ENCODE measurements at places on chromosomes 1 and 21.

DNA sequence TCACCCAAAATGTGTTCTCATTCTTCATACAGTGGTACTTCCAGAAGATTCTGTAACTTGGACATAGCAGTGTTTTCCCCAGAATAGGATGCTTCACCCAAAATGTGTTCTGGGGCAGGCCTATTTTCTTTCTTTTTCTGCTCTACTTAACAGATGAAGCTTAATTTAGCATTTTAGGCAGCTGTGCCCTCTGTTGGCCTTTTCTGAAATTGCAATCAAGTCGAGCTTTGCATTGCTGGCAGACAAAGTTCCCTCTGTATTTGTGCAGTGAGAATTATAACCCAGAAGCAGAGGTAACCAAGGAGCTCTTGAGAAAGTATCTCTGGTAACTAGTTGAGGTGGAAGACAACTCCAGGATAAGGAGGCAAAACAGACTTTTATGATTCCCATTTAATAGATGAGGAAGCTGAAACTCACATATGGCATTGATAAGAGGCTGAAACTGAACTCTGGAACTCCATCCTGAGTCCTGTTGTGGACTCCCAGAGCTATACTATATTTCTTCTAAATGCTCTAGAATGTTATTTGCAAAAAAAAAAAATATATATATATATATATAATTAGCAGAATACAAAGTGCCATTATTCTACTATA lies 50.3 kb upstream of the L1TD1 start:
- DNase-seq: peak; percentile 35

GRCh38 chr1:231734417-231734816 lies 107.8 kb downstream of the DISC1 start:
- no peak for DNase-seq

DNA sequence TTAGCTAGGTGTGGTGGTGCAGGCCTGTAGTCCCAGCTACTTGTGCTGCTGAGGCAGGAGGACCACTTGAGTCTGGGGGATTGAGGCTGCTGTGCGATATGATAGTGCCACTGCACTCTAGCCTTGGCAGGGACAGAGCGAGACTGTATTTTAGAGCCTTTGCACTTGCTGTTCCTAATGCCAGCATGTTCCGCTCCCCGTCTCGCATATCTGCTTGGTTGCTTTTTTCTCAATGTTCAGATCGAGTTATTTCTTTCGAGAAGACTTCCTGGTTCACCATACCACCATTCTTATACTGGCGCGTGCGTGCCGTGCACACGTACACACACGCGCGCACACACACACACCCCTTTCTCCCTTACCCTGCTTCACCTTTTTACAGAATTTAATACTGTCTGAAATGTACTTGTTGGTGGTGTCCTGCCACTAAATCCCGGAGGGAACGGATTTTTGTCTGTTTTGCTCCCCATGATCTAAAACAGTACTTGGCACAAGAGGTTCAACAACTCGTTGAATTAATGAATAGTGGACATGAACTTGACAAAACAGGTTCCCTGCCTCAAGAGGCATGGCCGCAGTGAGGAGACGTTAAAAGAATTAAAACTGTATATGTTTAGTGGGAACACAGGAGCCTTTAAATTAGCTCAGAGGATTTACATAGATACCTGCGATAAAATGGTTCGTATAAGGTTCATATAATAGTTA lies 1.1 kb upstream of the RPRD2 start:
- peak; percentile 47 for DNase-seq

- DNase-seq: no peak
Measured at GRCh38 chr1:21536218-21536617, 27.0 kb downstream of the ALPL start.

DNA sequence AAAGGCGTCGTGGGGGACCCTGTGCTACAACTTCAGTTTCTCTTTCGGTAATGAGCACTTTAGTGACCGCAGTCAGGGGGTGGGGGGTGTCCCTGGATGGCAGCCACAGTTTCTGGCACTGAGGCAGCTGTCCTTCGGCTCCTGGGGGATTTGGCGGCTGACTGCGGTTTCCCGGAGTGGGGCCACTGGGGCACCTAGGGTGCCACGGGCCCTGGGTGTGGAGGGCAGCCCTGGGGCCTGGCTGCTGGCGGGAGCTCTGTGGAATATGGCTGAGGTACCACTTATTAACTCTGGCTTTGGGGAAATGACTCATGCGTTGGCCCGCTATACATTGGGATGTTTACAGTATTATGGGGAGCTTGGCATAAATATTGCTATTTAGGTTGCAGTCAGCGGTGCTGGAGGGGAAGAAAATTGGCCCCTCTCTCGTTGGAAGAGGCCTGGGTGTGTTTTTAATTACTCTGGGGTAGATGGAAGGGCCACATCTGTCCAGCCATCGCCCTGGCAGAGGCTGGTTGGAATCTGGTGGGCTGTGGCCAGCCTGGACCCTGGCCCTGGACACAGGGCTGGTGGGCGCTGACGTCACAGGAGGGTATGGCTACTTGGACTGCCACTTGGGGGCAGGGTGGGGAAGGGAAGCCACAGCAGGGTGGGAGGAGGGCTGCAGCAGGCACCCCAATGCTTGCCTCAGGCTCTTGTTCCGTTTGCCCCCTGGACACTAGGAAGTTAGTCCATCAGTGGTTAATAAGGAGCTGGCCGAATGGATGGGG lies 2.0 kb downstream of the EPHB2 start:
- DNase-seq: peak; percentile 55

GRCh38 chr1:191729742-191730141 lies 428.5 kb upstream of the RGS18 start:
- DNase-seq: no peak

DNA sequence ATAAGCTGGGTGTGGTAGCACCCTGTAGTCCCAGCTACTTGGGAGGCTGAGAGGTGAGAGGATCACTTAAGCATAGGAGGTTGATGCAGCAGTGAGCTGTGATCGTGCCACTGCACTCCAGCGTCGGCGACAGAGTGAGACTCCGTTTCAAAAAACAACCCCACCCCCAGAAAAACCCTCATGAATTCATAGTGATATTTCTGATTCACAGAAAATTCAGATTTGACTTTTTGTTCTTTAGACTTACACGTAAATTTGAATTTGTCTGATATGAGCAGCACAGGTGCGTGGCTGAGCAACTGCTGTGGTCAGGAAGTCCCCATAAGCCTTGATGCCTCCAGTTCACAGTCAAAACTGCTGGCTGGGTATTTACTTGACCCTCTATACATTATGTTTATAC lies 10.0 kb upstream of the MORC3 start:
- peak; percentile 58 for DNase-seq

- DNase-seq: peak; percentile 62
Measured at GRCh38 chr1:151710187-151710840, 6.3 kb downstream of the CELF3 start.

DNA sequence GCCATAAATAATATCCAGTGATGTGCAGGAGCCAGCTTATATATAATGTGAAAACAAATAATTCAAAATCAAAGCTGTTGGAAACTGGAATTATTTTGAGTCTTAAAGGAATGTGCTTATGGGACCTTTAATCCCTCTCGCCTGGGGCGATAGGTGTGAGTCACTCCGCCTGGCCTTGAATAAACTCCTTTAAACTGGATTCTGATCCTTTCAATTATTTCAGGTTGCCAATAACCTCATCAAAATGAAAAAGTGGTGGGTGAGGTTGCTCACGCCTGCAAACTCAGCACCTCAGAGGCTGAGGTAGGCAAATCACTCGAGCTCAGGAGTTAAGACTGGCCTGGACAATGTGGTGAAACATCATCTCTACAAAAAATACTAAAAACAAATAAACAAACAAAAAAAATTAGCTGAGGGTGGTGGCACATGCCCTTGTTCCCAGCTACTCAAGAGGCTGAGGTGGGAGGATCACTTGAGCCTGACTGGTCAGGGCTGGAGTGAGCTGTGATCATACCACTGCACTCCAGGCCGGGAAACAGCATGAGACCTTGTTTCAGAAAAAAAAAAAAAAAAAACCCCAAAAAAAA lies 11.4 kb upstream of the SLC2A5 start:
- DNase-seq: no peak

GRCh38 chr1:91846007-91846638 lies 39.8 kb downstream of the TGFBR3 start:
- no peak for DNase-seq

GRCh38 chr1:38958967-38959366 lies 17.3 kb upstream of the RHBDL2 start:
- no peak for DNase-seq

- DNase-seq: no peak
Measured at GRCh38 chr21:32312976-32313375, 14.3 kb downstream of the MRAP start.

- no peak for DNase-seq
Measured at GRCh38 chr1:203152158-203153034, 23.2 kb downstream of the MYBPH start.

GRCh38 chr1:231055271-231055670 lies 15.2 kb upstream of the FAM89A start:
- DNase-seq: no peak

DNA sequence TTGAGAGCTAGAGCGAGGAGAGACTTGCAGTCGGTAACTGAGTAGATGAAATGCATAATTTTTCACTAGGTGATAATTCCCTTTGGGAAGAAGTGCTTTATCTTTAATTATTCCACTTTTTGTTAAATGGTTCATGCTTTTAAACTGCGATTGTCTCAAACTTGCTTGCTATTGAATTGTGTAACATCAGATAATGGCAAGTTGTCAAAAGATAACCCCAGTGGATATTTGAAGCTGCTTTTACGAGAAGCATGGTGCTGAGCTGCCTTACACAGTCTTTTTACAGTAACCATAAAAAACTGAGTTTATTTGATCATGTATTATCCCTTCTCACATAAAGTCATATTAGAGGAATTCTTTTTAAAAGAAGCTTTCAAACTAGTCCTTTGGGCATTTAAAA lies 30.2 kb downstream of the TMEM50B start:
- no peak for DNase-seq

- no peak for DNase-seq
Measured at GRCh38 chr1:21115098-21115760, 61.5 kb downstream of the EIF4G3 start.

DNA sequence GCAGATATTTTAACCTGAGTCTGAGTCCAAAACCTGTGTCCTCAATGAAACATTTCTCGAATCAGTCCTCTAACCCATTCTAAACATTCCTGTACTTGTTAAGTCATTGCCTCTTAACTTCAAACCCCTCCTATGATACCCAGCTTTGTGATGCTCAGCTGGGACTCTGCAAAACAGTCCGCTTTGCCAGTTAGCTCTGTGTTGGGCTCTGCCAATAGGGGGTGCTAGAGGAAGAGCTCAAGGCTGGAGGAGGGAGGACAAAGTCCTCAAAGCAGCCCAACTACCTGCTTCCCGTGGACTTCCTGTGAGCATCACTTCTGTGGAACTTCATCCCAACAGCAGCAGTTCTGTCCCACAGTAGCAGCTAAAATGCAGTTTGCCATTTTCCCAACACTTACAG lies 38.1 kb upstream of the SYT14 start:
- DNase-seq: peak; percentile 49

DNA sequence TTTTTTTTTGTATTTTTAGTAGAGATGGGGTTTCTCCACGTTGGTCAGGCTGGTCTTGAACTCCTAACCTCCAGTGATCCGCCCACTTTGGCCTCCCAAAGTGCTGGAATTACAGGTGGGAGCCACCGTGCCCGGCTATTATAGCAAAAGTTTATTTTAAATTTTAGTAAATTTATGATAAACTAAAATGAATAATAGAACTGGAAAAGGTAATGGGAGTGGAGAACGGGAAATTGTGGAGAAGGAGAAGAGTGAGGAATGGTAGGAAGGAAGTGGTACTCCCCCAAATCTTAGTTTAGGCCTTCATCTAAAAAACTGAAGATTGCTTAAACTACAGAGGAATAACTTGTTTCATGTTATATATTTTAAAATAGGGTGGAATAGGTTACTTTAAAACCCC lies 7.6 kb upstream of the PI4KB start:
- no peak for DNase-seq

DNA sequence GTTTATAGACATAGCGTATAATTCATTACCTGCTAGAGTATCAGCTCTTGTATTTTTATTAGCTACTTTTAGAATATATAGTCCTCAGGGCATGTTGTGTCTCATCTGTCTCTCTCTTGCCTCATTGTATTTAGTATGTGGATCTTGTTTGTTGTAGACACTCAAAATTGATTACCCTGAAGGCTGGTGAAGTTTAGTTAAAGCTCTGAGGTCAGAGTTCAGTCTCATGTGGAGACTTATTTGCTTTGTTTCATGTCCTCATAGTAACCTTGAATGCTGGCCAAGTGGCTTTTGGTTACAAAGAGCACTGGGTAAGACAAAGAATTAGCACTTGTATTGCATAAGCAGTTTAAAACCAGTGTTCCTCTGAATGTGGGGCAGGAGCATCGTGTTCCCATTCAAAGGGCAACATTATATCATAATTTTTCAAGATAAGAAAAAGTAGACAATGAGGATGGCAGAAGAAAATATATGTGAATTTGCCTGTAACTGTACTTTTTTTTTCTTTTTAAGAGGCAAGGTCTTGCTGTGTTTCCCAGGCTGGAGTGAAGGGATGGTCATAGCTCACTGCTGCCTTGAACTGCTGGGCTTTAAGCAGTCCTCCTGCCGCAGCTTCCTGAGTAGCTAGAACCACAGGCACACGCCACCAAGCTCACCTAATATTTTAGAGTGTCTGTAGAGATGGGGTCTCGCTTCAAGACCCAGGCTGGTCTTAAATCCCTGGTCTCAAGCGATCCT lies 17.4 kb downstream of the CNST start:
- DNase-seq: no peak

DNA sequence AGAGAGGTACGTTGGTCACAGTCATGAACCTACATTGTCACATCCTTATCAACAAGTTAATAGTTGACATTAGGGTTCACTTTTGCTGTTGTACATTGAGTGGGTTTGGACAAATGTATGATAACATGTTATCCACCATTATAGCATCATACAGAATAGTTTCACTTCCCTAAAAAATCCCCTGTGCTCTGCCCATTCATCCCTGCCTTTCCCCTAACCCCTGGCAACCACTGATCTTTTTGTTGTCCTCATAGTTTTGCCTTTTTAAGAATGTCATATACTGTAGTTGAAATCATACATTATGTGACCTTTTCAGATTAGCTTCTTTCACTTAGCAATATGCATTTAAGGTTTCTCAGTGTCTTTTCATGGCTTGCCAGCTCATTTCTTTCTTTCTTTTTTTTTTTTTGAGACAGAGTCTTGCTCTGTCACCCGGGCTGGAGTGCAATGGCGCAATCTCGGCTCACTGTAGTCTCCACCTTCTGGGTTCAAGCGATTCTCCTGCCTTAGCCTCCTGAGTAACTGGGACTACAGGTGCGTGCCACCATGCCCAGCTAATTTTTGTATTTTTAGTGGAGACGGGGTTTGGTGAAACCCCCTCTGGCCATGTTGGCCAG lies 50.6 kb downstream of the UCK2 start:
- DNase-seq: no peak
